ENCODE measurements at places on chromosomes 5 and 9.

DNA sequence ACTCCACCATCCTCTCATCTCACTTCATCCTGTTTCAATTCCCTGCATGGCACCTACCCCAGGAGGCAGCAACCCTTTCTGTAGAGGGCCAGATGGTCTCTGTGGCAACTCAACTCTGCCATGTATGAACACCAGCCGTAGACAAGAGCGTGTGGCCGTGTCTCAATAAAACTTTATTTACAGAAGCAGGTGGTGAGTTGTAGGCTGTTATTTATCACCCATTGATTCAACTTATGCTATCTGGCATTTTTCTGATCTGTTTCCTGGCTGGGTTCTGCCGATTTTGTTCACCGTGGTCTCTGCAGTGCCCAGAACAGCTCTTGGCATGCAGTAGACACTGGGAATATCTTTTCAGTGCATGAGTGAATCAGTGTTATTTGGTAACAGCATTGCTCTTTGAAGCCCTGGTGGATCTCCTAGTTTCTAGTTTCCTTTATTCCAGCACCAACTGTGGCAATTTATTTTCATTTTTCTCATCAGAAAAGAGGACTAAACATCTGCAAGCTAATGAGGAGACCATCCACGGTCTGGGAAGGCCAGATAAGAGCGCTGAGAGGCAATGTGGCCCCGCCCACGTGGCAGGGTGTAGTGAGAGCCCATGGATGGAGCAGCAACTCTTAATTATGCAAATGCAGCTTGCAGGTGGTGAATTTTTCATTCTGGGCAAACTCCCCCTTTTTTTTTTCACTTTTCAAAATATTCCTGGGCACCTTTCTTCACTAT is 77.9 kb downstream of the CTSL start:
- DNase-seq: no peak

- no peak for DNase-seq
Observed at GRCh38 chr5:2383698-2384065, 367.8 kb downstream of the IRX2 start.

DNA sequence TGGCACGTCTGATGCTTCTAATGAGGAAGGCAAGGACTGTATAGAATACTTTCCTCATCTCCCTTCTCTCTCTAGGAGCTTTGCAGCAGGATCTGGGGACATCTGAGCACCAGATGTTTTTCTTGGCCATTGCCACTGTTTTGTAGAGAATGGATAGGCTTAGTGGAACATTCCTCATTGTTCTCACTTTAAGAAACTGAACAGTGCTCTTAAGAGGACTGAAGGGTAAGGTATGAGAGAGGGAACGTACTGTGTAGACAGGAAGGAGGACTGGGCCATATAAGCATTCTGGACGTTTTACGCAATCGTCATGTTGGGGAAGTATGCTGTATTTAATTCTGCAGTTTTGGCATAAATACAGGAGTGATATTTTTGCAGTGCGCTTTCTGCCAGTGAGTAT is 70.6 kb downstream of the SMARCA2 start:
- DNase-seq: no peak

GRCh38 chr5:100595152-100595811 is 60.1 kb downstream of the FAM174A start:
- no peak for DNase-seq

DNA sequence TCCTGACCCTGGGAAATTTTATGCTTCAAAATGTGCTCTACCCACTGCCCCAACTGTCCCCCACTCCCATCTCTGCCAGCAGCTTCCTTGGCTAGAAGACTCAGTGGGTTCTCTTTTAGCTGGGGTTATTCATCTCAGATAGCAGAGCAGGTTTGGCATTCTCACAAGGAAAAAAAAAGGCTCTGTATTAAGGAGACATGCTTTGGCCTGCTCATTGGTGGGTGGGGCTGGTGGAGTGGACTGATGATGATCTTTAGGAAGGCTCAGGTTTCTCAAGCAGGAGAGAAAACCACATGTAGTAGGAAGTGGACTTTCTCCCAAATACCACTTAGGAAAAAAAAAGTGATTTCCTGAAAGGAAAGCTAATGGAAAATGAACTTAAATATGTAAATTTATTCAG is 279.2 kb upstream of the ZNF462 start:
- no peak for DNase-seq

DNA sequence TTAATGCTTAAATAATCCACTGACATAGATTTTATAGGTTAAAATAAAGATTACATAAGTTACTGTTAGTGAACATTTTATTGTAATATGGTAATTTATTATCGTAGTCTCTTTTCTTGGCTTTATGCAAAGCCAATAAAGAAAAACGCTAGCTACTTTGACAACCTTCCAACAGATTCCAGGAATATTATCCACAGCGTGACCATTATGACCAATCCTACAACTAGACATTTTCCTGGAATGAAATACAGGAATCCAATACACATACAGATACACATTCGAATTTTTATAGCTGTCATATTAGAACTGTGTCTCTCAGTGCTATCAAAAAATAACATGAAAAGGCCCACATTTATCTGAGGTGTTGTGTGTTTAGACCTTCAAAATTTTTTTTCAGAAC is 13.1 kb downstream of the RPS23 start:
- DNase-seq: no peak

GRCh38 chr5:149750596-149750995 is 20.5 kb downstream of the PPARGC1B start:
- no peak for DNase-seq

GRCh38 chr9:36091026-36091953 is 45.2 kb upstream of the GLIPR2 start:
- no peak for DNase-seq

DNA sequence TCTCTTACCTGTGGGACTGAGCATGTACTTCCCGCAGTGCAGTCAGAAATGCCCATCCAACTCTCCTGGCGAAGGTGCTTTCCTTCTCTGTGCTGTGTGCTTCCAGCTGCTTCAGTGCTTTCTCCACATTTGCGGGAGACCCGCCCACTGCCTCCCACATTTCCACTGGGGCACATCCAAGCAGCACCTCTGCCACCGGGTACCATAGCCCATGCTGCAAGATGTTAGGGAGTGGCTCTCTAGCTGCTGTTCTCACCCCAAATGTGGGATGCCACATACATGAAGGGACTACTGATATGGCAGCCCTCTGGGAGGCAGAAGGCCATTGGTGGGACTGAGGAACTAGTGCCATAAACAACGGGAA is 8.8 kb downstream of the DMAC1 start:
- no peak for DNase-seq

DNA sequence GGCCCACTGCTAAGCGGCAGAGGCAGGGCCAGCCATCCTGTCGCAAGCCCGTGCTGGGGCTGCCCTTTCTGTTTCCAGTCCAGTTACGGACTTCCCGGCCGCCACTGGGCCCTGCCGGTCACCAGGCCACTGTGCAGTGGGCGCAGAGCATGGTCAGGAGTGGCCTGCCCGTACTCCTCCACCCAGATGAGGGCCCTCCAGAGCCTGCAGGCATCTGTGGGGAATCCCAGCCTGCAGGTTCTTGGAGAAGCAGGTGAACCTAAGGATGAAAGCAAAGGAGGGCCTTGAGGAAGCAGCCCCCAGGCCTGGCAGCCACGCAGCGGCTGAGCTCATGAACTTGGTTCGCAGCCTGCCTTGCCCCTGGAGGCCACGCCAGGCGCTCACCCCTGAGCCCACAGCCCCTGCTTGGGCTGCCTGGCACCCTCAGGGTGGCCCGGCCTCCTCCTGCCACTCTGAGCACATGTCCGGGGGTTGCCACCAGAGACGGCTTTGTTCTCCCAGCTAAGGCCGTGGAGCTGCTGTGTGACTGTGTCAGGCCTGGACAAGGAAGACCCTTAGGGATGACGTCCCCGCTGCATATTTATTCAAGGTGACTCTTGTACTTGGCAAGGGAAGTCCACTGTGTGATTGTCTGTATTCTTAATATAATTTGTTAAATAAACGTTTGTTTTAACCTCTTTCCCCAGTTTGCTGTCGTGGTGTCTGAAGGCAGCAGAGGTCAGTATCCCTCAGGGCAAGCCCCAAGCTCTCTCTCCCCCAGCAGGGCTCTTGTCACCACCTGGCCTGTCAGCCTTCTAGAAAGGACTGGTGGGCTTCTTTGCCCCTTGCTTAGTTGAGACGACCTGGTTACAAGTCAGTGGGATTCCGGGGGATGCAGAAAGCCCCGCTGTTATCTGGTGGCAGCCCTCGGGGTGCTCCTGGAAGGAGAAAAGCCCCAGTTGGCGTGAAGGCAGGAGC is 107.1 kb upstream of the LMX1B start:
- no peak for DNase-seq

- no peak for DNase-seq
Observed at GRCh38 chr9:9002826-9003583, 1203.4 kb upstream of the DMAC1 start.

- DNase-seq: no peak
Observed at GRCh38 chr9:75161116-75161857, 73.0 kb downstream of the OSTF1 start.

- DNase-seq: no peak
Observed at GRCh38 chr5:136518174-136518573, 152.8 kb upstream of the TRPC7 start.

DNA sequence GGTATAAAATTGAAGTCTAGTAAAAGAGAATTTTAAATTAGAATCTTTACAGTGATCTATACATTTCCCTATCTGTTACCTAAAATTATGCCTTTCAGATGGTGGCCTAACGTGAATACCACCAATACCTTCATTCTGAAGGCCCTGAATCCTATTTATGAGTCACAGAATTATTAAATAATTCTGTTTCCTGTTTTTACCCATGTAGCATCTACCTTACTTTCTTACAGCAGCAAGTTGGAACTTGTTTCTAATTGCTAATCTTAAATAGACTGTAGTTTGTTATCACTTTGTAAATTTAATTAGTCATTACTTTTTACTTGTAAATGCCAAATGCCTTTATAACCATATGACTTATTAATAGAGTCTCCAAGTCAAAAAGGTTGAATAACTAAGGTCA is 135.0 kb downstream of the PDE4D start:
- no peak for DNase-seq

GRCh38 chr9:121242959-121243346 is 25.0 kb upstream of the GSN start:
- no peak for DNase-seq

GRCh38 chr5:13572163-13572562 is 372.3 kb downstream of the DNAH5 start:
- DNase-seq: no peak

DNA sequence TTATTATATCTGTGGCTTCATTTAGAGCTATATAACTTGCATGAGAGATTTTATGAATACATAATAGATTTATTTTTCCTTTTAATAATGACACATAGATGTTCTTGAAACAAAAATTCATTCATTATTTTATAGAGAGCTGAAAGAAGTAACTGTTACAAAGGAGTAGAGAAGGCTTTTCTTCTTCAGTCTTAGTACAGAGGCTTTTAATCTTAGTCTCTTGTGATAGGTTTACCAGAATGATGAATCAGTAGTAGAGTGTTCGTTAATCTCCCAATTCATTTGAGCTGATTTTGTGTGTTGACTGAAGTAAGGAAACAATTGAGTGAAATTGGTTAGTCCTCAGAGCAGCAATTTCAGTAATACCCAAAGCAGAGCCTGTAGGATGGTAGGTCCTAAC is 1284.1 kb upstream of the ACO1 start:
- no peak for DNase-seq

GRCh38 chr5:72618708-72619107 is 111.5 kb upstream of the ZNF366 start:
- no peak for DNase-seq

DNA sequence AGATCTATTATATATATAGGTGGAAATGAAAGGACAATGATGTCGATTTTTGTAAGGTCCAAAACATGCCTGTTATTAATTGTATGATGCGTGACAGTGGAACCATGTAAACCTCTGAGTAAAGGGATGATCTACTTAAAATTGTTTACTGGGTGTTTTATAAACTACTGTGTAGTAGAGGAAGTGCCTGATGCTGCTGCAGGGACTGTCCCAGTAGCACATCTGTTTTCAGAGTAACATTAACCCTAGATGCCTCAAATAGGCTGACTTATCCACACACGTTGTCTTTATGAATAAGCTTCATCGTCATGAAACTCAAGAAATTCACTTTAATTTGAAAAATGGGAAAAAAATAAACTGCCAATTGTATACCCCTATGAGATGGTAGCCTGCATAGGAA is 1.7 kb downstream of the CAMK4 start:
- no peak for DNase-seq

- no peak for DNase-seq
Observed at GRCh38 chr5:5838493-5838892, 416.0 kb downstream of the ICE1 start.
